ENCODE measurements at places on chromosomes 11 and 22.
A peak's percentile ranks its signal among the peaks of the same experiment; 100 is the strongest.

DNA sequence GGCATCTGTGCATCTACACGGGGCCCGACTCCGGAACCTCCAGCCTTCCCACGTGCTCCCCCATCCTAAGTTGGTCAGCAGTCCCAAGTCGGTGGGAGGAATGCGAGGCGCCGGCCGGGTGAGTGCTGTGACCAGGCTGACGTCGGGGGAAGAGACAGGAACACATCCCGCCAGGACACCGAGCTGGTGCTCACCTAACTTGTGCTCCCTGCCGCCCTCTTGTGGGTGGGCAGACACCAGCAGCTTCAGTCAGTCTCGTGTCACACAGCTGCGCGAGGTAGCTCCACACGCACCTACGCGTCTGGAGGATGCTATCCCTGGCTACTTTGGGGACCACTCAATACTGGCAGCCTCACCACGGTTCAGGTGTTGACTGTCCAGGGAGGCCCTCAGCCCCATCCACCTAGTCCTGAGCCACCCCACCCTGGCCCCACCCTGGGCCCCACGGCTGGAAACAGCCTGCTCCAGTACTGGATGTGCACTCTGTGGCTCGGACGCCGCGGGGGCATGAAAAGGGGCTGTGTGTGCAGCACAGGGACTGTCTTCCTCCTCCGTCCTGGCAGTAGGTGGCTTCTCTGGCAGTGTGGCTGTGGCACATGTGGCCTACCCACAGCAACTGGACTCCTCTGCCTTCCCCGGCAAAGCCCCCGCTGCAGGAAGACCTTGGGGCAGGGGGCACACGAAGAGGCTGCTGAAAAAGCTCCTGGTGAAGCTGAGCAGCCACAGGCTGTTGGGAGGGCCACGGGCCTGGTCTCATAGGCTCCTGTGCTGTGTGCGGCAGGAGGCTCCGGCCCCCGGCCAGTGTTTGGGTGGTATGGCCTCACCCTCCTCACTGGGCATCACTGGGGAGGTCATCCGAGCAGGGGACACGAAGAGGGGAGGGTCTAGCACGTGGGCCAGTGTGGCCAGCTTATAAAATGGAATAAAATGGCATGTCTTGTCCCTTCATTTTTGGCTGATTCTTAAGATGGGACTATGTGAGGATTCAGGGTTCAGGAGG is 11.2 kb upstream of the BID start:
- peak; percentile 49 for DNase-seq

GRCh38 chr11:6414874-6415328 is 4.0 kb downstream of the APBB1 start:
- DNase-seq = no peak

GRCh38 chr22:28594797-28595462 is 84.7 kb downstream of the TTC28 start:
- DNase-seq = no peak

DNA sequence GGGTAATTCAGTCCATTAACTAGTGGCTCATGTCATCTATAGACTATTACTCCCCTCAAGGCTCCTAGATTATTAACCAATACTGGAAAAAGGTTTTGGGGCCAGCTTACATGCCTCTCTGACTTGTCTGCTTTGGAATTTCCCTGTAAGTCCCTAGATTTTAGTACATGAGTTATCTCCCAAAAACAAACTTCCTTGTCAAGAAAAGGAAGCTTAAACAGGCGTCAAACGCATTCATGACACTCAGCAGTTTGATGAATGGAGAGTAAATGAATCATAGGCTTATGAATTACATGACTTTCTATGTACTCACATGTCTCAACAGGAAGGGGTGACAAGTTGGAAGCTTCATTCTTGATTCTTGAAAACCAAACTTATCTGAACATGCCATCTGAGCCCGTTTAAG is 70.8 kb downstream of the BLID start:
- DNase-seq = no peak

DNA sequence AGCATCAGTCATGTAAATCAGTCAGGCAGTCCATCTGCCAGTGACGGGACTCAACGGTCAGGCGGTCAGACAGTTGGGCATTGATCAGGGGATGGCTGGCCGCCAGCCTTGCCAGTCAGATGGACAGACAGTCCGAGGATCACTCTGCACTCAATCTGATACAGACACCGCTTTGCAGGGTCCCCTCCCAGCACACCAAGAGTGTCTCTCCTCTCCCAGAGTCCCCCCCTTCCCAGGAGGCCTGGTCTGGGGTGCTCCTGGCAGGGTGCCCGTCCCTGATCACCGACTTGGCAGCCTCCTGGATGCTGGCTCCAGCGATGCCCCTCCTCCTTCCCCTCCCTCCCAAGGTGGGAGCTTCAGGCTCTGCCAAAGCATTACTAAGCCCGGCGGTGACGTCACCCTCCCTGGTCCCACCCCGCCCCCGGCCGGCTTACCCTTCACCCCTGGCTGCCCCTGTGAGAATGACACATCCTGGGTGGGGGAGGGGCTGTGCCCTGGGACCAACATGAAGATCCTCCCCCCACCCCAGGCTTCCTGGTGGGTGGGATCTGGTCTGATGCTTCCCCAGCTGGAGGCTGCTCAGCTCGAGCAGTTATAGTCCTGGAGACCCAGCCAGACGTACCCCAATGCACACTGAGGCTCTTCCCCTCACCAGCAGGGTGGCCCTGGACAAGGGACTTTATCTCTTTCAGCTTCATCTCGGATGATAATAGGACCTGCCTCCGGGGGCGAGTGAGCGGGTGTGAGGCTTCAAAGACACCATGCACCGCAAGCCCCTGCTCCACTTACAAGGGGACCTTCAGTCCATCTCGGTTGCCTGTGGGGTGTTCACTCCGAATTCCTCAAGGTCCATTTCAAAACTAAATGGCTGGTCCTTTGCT is 69.2 kb downstream of the CD82 start:
- no peak for DNase-seq

DNA sequence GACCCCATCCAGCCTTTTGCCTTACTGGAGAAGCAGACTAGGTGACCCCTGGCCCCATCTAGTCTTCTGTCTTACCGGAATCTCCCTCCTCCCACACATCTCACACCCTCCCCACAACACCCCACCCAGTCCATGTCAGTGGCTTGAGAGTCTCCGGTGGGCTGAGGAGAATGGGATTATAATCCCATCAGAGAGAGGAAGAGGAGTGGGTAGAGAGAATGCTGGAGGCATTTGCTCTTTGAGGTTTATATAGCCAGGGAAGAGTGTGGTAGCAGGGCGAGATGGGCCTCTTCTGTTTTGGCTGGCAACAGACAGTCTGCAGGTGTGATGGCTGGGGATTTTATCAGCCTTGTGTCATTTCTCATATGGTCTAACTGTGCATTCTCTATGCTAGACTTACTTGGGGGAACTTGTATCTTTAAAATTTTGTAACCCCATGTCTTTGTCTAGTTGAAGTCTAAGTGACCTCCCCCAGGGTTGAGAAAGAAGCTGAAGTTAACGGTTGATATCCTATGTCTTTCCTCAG is 50.3 kb downstream of the GRAMD1B start:
- DNase-seq = no peak

DNA sequence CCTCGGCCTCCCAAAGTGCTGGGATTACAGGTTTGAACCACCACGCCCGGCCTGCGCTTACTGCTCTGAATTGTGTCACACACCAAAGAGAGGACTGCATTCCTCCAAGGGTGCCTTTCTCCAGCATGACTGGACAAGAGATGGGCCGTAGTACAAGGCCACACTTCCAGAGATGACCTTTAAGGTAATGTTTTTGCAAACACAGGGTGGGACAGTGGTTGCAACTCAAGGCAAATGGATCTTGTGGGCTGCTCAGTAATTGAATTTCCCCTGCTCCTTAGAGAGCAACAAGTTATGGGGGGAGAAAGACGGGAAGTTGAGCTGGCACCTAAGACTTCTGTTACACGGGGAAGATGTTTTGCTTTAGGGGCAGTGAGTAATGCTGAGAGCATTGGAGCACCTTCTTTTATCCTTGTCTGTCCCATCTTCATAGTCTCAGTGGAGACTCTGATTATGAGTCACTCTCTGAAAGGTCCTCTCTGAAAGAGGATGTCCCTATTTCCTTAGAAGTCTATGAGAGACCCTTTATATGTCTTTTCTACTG is 66.3 kb downstream of the C11orf91 start:
- DNase-seq = no peak

DNA sequence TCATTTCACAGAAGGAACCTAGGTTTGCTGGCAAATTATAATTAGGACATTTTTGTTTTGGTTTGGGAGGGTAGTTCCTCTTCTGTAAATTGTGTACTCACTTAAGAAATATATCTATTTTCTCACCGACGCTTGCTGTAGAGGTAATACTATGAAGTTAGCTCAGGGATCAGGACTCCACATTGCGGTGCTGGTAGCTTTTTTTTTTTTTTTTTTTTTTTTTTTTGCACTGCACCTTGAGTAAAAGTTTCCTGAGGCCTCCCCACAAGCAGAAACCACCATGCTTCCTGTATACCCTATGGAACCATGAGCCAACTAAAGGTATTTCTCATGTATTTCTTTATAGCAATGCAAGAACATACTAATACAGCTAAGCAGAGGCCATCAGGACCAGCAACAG is 14.7 kb downstream of the UBTFL1 start:
- DNase-seq = no peak

- DNase-seq = no peak
Measured at GRCh38 chr11:67638535-67639437, 777 bp downstream of the TBX10 start.

DNA sequence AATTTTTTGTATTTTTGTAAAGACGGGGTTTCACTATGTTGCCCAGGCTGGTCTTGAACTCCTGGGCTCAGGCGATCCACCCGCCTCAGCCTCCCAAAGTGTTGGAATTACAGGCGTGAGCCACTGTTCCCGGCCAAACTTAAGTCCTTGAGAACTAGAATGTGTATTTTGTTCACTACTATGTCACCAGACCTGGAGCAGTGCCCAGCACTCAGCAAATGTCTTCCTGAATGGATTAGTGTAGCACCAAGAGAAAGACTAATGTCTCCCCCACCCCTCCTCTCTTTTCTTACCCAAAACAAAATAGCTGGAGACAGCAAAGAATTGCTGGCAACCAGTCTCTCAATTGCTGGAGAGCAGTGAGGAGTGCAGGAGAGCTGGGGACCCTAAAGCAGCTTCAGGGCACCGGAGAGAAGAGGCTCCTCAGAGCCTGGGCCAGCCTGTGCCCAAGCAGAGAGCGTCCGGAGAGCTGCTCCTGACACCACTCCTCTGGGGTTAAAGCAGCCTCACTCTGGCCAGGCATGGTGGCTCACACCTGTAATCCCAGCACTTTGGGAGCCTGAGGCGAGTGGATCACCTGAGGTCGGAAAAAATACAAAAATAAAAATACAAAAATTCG is 14.9 kb downstream of the SLC25A18 start:
- DNase-seq = no peak
